ENCODE measurements at places on chromosomes 5 and 9.

DNA sequence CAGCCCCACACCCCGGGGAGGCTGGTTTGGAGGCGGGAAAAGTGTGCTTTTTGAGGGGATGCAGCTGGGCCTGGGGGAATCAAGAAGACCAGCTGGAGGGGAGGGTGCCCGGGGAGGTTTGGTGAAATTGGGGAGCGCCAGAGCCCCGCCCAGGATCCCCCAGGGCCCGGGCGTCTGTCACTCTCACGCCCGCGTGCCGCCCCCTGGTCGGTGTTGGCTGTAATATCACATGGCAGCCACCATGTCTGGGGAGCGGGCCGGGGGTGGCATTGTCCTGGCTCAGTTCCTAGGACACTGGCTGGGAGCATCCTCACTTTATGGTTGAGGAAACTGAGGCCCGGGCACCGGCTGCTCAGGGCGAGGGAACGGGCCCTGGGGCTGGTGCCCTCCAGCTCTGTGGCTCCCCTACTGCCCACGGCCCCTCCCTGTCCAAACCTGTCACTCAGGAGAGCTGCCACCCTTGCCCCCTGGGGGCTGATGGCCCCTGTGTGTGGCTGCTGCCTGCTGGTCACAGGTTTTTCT lies 27.5 kb downstream of the ASS1 start:
- DNase-seq, result no peak

DNA sequence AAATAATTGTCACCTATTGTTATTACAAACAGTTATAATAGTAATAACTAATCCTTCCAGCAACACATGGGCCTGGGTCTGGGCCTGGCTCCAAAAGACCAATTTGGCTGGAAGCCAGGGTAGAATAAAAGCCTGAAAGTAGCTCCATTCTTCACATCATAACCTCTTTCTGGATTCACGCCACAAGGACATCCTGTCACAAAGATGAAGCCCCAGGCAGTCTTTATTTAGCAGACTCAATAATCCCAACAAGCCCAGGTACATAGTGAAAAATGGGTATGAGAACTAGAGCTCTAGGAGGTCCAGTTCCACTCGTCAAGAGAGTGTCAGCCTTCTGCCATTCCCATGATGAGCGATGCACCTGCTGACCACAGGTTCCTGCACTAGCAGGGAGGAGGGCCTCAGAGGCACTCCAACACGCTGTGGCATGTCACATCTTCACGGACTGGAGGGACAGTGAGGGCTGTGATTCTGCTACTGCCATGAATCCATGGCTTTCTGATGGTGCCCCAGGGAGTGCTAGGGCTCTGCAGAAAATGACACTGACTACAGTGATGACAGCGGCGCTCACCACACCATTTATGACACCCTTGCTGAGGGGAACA lies 124.9 kb downstream of the SPOCK1 start:
- DNase-seq, result no peak

DNA sequence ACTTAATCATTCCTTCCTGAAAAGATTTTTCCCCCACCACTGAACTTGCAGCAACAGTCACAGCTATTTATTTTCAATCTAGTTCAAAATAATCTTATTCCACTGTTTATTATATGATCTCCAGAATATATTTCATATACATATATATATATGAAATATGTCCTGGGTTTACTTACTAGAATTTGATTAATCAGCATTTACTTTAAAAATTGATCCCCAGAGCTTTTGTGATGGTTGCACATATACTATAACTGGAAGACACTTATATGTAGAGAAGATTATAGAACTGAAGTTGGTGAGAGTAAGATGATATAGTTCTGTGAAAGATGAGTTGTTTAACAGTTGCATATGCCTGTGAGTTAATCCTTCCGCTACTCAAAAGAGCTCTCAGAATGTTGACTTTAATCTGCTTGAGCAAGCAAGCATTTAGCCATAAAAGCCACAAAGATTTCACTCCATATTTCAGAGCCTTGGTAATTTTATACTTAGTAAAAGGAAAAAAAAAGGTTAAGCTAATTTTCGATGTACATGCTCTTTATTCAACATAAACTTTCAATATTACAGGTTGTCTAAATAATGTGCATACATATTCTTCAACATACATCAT lies 399.3 kb upstream of the CDH9 start:
- DNase-seq, result no peak

- DNase-seq, result no peak
These were observed 410.6 kb downstream of the PSAT1 start for GRCh38 chr9:78707481-78707991.

GRCh38 chr9:133928248-133928764 lies 63.8 kb downstream of the VAV2 start:
- no peak for DNase-seq

DNA sequence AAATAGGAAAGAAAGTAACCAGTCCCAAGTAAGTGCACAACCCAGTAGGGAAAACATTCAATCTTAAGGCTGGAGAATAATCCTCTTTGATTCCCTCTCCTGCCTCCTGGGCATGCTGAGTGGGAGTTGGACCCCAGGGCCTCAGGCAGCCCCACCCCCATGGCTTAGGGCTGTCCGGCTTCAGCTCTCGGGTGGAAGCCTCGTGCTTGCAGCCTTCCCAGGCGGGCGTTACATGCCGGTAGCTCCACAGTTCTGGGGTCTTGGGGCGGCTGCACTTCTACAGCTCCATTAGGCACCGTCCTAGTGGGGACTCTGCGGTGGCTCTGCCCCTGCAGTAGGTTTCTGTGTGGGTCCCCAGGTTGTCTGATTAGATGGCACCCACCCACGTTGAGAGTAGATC lies 10.1 kb downstream of the GLIPR2 start:
- DNase-seq, result no peak

- DNase-seq, result no peak
These were observed 148.5 kb downstream of the BNC2 start for GRCh38 chr9:16721972-16722371.

Measured in stimulated activated CD8-positive, alpha-beta memory T cell treated with anti-CD3 and anti-CD28 coated beads, Interleukin-4, amount 100 ng/mL, for 1 hour (primary cell).